Stimulated activated CD4-positive, alpha-beta T cell treated with anti-CD3 and anti-CD28 coated beads, Interleukin-12 subunit alpha, Interleukin-12 subunit beta, amount 100 ng/mL, for 4 hours (primary cell): ENCODE measurements at places on chromosomes 7 and 10.

DNA sequence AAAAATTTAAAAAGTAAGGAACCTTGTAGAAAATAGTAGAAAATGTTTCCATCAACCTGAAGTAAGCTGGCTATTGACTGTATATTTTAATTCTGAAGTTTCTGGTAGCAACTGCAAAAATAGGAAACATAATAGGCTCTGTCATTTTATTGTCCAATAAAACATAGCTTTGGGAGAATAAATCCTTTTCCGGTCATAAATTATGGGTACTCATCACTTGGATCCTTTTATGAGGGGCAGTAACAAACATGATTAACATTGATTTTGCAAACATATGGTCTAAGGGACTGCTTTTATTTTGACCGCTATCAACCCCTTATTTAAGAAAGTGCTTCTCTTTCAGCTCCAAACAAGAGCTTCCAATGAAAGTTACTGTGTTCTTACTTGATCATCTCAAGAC lies 495.9 kb upstream of the ANKRD30A start:
- no peak for DNase-seq

- DNase-seq = no peak
Measured at GRCh38 chr10:3235996-3236510, 63.5 kb upstream of the PITRM1 start.

DNA sequence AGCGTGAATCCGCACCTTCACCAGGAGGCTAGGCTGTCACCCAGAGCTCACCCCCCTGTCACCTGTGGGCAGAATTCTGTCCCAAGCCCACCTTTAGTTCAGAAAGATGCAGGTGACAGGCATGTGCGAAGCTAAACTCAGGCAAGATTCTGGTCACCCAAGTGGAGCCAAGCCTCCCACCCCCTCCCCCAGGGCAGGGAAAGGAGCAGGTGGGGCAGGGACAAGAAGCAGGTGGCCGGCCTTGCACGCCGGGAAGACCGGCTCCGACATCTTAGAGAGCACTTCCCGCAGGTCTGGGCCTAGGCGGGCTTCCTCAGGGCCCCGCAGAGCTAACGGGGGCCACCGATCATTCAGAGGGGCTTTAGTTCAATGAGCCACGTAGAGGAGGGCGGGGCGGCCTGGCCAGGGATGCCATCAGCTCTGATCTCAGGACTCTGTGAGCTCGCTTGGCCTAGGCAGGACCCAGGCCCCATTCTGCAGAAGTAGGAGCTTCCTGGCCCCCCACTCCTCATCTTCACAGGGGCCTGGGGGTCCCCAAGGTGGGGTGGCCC lies 19.9 kb downstream of the UNCX start:
- no peak for DNase-seq

GRCh38 chr7:30366606-30367005 lies 82.2 kb downstream of the ZNRF2 start:
- DNase-seq = no peak

DNA sequence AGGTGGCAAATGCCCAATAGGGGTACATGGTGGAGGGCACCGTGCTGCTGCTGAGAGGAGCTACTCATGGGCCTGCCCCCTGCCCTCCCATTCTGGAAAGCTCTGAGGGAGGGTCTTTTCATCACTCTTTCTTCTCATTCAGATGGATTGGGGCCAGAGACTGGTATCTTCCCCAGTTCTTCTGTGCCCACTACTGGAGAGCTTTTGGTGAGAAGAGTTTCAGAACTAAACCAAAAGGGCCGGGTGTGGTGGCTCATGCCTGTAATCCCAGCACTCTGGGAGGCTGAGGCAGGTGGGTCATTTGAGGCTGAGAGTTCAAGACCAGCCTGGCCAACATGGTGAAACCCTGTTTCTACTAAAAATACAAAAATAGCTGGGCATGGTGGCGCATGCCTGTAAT lies 12.5 kb downstream of the ADRA2A start:
- no peak for DNase-seq

GRCh38 chr7:148553979-148554378 lies 36.6 kb upstream of the C7orf33 start:
- no peak for DNase-seq

GRCh38 chr7:1919539-1920265 lies 249.6 kb downstream of the ELFN1 start:
- DNase-seq = no peak

DNA sequence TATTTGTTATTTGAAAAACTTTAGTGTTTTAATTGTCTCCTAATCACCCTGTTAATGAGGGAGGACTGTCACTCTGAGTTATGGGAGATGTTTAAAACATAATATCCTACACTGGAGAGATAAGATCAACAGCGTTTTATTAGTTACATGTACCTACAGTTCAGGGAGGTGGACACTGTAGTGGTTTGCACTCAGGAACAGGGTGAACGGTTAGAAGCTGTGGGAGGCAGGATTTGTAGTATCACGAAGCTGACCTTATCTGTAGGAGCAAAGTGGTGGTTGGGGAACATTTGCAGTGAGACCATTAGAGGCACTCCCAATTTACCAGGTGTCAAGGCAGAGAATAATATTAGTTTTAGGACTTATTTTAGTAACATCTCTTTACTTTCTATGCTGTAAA lies 193.3 kb upstream of the KCND2 start:
- no peak for DNase-seq

DNA sequence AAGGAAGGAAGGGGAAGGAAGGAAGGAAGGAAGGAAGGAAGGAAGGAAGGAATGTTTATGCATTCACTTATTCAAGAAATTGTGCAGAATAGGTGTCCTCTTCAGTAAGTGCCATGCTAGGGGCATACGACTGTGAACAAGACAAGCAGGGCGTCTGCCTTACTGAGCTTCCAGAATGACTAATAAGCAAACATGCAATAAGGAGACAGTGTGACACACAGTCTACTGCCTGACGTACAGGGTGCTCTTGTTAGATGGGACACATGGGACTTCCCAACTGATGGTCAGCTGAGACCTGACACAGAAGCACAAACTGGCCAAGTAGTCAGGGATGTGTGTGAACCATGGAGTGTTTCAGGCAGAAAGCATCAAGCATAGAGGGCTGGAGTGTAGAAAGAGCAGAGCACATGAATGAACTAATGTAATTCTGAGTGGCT lies 18.2 kb downstream of the DNAJC12 start:
- no peak for DNase-seq

GRCh38 chr10:70130878-70131559 lies 1.6 kb downstream of the AIFM2 start:
- no peak for DNase-seq

DNA sequence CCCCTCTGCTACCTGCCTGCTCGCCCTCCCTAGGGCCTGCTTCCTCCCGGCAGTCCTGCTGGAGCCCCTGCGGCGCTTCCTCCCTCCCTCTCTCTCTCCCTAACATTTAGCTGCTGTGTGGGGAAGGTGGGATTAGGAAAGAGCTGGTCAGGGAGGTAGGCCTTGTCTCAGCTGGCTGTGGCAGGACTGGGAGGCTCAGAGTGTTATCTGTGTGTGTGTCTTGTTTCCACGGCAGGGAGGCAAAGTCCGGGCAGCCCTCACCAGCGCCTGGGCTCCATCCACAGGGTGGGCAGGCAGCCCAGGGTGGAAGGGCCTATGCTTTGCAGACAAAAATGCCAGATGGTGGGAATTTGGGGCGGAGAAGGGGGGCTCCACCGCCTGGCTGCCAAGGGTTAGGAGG lies 105.7 kb downstream of the RPS24 start:
- no peak for DNase-seq

GRCh38 chr10:88104223-88104622 lies 240.8 kb downstream of the PTEN start:
- no peak for DNase-seq

GRCh38 chr10:90560331-90560730 lies 297.5 kb downstream of the HTR7 start:
- no peak for DNase-seq

DNA sequence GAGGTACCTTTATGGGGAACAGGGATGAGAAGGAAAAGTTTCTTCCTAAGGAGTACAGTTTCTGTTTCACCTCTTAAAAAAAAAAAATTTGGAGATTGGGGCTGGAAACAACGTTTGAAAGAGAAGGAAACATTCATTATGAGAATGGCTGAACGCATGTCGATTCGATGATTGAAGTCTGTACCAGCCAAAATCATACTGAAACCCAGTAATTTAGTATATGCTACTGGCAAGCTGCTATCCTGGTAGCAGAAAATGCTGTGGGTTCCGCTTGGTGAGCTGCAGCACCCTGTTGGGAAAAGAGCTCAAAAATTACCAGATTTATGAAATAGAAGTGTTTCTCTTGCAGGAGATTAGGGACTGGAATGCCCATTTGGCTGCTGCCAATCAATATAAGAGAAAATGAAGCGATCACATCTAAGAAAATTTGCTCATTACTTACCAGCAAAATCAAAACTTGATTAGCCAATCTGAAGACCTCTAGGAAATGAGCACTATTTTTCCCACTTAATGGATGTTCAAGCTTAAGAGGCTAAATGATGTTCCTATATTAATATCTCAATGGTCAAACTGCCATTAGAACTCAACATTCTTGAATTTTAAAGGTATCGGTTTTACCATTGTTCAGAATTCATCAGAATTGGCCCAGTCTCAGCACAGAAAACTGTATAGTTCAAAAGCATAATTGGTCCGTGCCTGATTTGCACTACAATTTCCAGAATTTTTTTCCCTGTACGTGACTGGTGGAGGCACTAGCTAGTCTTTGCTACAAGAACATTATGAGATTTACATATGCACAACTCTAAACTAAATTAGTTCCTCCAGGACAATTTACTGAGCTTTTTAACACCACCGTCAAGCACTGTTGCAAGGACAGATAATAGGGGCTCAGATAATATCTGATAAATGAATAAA lies 1.2 kb upstream of the ITGB1 start:
- no peak for DNase-seq

DNA sequence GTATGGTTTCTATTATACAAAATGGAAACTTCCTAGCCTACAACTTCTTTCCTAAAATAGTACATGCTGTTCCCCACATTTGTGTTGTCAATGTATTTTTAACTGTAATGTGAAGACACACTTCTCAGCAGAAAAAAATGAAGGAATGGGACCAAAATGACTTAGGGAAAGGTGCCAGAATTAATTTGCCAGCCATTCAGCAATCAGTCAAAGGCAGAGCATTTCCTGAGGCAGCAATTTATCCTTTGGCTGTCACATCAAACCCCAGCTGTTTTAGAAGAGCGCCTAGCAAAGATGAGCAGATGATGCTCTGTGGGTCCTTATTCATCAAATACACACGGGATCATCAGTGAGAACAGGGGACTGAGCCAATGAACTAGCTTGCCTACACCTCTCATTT lies 592.5 kb downstream of the KCNMA1 start:
- no peak for DNase-seq

DNA sequence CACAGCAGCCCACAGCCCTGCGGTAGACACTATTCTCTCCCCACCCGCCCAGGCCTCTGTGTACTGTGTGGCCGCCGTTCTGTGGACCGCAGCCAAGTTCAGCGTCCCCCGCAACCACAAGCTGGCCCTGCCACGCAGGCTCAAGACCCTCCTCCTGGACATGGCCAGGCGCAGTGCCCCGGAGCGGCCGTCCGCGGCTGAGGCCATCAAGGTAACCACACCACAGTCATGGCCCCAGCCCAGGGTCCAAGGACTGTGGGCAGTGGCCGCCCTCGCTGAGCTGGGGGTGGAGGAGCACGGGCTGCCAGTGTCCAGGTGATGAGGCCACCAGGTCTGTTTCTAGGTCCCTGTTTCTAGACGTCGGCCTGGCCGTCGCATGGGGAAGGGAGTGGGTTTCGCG lies 34.4 kb upstream of the UTF1 start:
- DNase-seq = no peak

DNA sequence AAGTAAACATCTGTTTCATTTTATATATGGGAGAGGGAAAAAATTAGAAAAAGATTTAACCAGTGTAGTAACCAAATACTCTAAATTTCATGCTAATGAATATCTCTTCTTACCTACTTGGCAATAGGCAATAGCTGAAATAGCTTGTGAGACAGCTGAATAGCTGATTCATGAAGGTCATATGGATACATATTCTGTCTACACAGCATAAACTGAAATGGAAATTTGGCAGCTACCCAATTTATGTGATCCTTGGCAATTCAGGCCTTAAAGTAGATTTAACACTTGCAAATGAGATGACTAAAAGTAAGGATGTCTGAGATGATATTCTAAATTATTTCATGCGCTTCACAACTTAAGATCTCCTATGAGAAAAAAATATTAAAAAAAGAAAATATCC lies 261.2 kb upstream of the SEMA3A start:
- no peak for DNase-seq

GRCh38 chr10:79361726-79362397 lies 14.6 kb downstream of the PPIF start:
- no peak for DNase-seq

- no peak for DNase-seq
Measured at GRCh38 chr7:103127006-103127405, 21.9 kb downstream of the NAPEPLD start.

DNA sequence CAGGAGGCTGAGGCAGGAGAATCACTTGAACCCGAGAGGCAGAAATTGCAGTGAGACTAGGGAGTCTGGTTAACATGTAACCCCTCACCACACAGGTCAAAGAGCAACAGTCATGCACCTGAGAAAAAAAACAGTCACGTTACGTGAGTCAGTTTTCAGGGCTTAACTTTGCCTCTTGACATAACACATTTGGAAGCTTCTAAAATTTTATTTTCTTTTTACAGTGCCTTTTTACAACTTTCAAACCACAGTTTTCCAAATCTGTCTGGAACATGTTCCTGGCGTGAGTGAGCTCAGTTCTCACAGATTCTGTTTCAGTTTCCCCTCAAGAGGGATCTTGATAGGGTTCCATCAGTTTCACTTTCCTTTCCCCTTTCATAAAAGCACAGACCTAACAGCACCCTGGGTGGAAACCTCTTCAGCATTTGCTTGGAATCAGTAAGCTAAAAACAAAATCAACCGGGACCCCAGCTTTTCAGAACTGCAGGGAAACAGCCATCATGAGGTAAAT lies 4.4 kb downstream of the IFIT3 start:
- DNase-seq = no peak

DNA sequence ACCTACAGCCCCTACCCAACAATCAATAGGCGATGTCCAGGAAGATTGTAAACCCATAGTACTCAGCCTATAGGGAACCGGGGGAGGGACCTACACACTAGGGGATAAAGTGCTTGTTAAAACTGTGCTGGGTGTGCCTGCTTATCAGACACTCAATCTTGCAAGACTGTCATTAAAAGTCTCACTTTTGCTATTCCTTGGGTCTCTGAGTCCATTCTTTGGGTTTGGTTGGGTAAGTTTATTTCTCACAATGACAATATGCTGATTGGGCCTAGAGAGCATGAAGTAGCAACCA lies 45.6 kb downstream of the PTPRE start:
- DNase-seq = no peak

GRCh38 chr10:61319386-61320256 lies 133.6 kb downstream of the TMEM26 start:
- DNase-seq = no peak

- no peak for DNase-seq
Measured at GRCh38 chr10:127300868-127301321, 104.5 kb upstream of the INSYN2A start.

- DNase-seq = no peak
Measured at GRCh38 chr7:101969997-101970585, 152.7 kb downstream of the CUX1 start.
